ENCODE measurements at places on chromosomes 6 and 20. TPM values are rescaled to one million over a fixed set of nuclear protein-coding genes. Genes with fewer than 3 reads are reported as not detected.

Gene PNLDC1
- 0.56 TPM for polyA plus RNA-seq

Gene MAK
- 0.09 TPM for polyA plus RNA-seq

Gene TGM3
- 2.7 TPM for polyA plus RNA-seq

Gene SLC22A1
- polyA plus RNA-seq: 0.15 TPM

Gene TXNDC5
- polyA plus RNA-seq: 88.6 TPM

Gene TMEM181
- polyA plus RNA-seq: 11.0 TPM

Gene CDH4
- polyA plus RNA-seq: 0.11 TPM

Gene KHDC3L
- not detected for polyA plus RNA-seq

Gene IGF2R
- polyA plus RNA-seq: 13.8 TPM

Gene GGTLC1
- not detected for polyA plus RNA-seq

Gene SRMS
- not detected for polyA plus RNA-seq

Gene ACSS1
- 9.3 TPM for polyA plus RNA-seq

Gene PTCHD4
- polyA plus RNA-seq: not detected

Gene HLA-DRB1
- 93.5 TPM for polyA plus RNA-seq

Gene TTI1
- 10.0 TPM for polyA plus RNA-seq
